ENCODE measurements at places on chromosomes 1 and 21.

DNA sequence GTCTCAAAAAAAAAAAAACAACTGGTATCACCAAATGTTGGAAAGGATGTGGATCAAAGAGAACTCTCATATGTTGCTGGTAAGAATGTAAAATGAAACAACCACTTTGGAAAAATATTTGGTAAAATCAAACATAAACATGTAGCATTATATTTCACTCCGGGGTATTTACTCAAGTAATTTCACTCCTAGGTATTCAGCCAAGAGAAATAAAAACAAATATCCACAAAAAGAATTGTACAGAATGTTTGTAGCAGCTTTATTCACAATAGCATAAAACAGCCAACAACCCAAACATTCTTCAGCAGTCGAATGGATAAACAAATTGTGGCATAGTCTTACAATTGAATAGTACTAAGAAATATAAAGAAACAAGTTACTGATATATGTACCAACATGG is 32.4 kb upstream of the ZSWIM5 start:
- no peak for DNase-seq

DNA sequence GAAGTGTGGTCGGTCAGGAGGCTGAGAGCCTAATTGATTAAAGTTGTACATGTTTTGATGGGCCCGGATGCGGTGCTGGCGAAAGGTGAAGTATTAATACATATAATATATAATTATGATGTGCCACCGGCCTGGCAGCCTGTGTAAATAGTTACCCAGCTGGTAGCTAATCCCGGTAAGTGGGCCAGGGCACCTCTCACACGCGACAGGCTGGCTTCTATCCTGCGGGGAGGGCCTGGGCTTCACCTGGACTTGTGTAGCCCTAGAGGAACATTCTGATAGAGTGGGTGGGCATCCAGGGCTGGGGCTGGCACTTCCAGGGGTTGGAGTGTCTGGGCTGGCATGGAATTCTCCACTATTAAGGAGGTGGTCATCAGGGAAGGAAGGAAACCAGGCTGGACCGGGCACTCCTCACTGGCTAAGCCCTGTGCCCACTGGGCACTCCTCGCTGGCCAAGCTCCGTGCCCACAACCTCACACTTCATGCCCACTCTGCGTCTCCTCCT is 48.3 kb downstream of the IGSF21 start:
- DNase-seq: no peak

DNA sequence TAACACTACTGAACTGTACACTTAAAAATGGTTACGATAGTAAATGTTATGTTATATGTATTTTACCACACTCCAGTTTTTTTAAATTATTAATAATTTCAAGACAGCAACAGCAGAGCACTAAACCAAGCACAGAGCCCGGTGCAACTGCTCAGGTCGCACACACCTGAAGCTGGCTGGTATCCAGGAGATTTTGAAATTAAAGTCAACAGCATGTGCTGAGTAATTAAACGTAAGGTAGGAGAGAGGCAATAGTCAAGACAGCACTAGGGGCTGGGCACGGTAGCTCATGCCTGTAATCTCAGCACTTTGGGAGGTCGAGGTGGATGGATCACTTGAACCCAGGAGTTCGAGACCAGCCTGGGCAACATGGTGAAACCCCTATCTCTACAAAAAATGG is 35.1 kb upstream of the SLC30A10 start:
- no peak for DNase-seq

DNA sequence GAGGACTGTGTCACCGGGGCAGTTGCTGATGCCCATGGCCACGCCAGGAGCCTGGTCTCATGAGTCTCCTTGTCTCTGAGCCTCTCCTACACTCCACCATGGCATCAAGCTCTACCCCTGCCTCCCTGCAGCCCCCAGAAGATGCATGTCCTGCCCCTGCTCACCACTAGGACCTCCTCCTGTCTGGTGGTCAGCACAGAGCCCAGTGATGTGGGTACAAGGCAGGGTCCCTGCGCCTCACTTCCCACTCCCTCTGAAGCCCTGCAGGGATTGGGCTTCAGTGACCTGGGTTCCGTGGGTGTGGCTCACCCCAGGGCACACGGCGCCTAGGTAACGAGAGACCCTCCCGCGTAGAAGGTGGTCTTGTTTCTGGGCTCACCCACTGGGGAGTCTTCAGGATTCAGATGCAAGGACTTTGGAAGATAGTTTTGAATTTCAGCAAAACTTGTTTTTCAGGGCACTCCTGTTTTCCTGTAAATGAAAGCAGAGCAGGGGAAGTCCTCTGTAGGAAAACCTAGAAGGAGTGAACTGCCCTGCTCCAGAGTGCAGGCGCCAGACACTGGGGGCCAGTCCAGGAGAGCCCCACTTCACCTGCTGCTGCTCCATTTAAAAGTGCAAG is 2.8 kb downstream of the COL18A1 start:
- no peak for DNase-seq

DNA sequence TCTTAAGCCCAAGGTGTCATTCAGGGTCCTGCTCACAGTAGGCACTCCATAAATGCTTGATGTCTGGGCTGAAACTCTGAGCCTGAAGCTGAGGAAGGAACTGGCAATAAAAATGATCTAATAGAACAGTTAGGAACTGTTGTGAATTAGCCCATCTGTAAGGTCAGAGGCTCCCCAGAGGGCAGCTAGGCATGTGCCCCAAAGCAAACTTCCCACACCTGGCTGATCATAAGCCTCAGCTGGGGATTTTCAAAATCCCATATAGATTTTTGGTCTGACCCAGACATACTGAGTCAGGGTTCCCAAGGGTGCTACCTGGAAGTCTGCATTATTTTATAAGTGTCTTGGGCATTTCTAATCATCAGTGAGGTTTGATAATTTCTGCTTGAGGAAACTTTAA is 309.4 kb upstream of the PROX1 start:
- DNase-seq: no peak

DNA sequence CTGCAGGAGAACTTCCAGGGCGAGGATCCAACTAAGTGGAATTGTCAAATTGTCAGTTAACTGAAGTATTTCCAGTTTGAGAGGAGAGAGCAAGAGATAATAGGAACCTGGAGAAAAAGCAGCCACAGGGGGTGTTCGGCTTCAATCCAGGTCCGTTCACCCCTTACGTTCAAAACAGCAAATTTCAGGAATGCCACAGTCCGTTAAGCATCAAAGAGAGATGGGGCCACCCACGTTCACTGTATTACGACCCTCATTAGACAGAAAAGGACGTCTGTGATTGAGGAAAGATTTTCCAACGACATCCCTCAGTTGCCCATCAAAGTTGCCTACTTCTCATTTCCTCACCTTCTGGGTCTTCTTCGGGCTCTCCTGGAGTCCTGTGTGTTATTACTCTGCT is 422.5 kb upstream of the VAMP3 start:
- DNase-seq: no peak

DNA sequence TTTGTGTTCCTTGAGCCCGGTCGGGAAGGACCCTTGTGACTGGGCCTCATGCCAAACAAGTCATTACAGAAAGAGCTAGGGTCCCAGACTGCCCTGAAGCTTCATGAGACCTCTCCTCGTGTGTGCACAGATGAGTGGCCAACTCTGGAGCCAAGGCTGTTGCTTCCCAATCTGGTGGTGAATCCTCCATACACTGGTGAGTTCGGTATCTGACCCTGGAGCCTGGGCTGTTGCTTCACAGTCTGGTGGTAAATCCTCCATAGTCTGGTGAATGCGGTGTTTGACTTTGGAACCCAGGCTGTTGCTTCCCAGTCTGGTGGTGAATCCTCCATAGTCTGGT is 737.8 kb downstream of the MATN1 start:
- no peak for DNase-seq

DNA sequence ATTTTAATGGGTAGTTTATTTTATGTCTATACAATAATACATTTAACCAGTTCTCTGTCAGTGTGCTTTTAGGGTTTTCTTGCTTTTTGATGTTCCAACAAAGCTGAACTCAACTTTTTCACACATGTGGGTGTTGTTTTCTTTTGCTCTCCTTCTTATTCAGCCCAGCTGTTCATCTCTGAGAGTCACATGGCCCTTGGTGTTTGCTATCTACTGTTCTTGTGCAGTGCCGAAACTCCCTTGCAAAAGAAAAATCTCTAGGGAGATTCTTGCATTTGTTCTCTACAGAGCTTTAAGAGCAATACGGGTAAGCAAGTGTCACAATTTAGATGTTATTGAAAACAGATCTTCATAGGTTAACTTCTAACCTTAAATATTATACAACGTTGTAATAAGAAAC is 281.1 kb upstream of the CXADR start:
- DNase-seq: no peak

GRCh38 chr1:15176898-15177665 is 23.5 kb downstream of the TMEM51 start:
- no peak for DNase-seq

DNA sequence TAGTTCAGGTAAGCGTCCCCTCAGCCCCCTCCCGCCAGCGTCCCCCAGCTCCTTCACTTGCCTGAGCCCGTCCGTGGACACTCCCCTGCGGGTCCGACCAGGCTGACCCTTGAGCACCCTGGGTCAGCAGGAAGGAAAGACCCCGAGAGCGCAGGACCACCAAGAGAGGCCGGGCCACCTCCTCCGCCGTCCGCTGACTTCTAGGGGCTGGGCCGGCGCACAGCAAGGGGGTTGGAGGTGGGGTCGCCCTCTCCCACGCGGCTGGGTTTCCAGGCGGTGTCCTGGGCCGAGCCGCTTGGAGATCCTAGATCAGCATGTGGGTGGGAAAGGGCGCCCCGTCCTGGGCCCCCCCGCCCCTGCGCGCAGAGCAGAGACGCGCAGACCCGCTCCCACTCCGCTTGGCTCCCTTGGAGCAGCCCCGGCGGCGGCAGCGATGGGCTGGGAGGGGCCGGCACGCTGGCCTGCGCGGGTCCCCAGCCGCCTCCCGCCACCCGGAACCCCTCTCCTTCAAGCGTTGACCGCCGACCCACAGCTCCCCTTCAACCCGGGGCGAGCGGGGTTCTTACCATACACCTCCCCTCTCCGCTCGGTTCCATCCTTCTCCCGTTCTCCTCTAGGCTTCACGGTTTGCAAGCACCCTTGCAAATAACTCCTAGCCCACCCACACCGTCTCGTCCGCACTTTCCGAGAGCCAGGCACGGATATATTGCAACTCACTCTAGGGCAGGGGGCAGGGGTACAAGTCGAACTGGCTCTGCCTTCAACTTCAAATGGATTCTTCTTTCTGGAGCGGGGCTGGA is 7.5 kb downstream of the KNCN start:
- DNase-seq: no peak

GRCh38 chr1:53552146-53552861 is 93.1 kb downstream of the DMRTB1 start:
- DNase-seq: no peak

GRCh38 chr1:113782406-113782805 is 23.1 kb upstream of the PHTF1 start:
- DNase-seq: no peak

DNA sequence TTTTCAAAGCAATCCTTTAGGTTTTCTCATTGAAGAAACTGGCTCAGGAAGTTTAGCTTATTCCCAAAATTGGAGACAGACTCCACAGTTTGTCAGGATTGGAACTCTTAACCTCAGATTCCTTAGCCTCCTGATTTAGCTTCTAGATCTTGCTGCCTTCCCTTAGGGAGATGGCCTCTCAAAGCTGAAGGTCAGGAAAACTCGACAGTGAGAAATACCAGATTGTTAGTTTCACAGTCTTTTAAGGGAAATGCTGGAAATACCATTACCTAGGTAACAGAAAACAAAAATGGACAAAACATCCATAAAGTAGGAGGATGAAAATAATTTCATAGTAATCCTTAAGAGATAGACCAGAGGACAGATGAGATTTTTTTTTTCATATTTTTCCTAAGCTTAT is 7.8 kb downstream of the RASAL2 start:
- DNase-seq: no peak

GRCh38 chr1:198632007-198632406 is 6.8 kb upstream of the PTPRC start:
- no peak for DNase-seq

DNA sequence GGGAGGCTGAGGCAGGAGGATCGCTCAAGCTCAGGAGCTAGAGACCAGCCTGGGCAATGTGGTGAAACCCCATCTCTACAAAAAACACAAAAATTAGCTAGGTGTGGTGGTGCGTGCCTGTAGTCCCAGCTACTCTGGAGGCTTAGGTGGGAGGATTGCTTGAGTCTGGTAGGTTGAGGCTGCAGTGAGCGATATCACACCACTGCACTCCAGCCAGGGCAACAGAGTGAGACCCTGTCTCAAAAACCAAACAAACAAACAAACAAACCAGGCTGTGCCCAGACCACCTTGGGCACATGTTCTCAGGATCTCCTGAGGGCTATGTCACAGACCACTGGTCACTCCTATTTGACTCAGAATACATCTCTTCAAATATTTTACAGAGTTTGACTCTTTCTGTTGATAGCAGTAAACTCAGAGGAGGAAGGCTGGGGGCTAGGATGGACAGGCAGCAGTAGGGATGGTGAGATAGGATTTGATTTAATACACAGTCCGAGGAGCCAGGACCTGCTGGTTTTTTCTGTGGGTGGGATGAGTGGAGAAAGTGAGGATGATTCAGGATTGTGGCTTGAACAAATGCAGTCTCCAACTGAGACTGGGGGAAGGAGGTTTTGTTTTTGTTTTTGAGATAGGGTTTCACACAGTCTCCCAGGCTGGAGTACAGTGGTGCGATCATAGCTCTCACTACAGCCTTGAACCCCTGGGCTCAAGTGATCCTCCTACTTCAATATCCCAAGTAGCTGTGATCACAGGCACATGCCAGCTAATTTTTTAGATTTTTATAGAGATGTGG is 46.5 kb downstream of the OLFML3 start:
- DNase-seq: no peak

GRCh38 chr1:172906778-172907592 is 143.8 kb downstream of the TNFSF18 start:
- DNase-seq: no peak

DNA sequence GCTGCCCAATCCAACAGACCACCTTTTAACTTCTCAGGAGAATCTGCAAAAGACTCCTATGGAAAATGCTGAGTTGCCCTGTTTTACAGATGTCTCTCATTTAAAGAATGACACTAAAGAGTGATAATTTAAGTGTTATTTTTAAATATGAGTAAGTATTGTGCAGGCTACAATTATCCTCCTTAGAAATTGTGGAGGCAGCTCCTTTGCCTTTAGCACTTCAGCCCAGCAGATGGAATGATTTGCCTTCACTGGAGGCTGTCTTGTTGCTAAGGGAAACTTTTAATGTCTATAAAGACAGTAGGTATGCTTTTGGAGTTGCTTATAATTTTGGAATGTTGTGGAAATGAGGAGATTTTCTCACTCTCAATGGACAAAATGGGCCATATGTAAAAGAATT is 1345.5 kb downstream of the NCAM2 start:
- no peak for DNase-seq

- DNase-seq: no peak
Measured at GRCh38 chr1:173914366-173914871, 2.7 kb downstream of the SERPINC1 start.

- no peak for DNase-seq
Measured at GRCh38 chr1:161723459-161724141, 2.3 kb downstream of the FCRLB start.

DNA sequence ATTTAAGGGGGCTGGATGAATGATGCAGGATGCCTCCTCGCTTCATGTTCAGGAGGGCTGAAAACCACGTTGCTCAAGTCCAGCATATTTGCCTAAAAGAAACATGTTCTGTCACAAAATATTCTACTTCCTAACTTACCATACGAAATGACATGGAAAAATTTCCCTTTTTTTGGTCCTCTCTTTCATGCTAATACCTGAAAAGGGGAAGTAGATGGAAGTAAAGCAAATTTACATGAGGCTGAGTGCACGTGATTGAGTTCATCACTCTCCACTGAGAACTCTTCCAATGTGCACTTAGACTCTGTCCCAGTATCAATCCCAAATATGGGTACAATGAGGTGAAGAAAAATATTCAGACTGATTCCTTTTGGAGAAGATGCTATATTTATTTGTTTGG is 23.0 kb downstream of the XCL2 start:
- DNase-seq: no peak

GRCh38 chr21:42361286-42361685 is 5.0 kb downstream of the TFF1 start:
- DNase-seq: no peak

All from substantia nigra (tissue), 51 donors.